ENCODE measurements at places on chromosomes 3 and 15. TPM values are rescaled to one million over a fixed set of nuclear protein-coding genes. Genes with fewer than 3 reads are reported as not detected.

Gene RARB
- 10.3 TPM for total RNA-seq

Gene PLA2G4D
- total RNA-seq = not detected

Gene RHOV
- 4.2 TPM for total RNA-seq

Gene SPTSSB
- not detected for total RNA-seq

Gene NMD3
- 47.9 TPM for total RNA-seq

Gene CCR4
- 0.04 TPM for total RNA-seq

Gene NR1I2
- total RNA-seq = not detected

Gene A4GNT
- total RNA-seq = not detected

Gene TAGLN3
- total RNA-seq = not detected

Gene C3orf49
- total RNA-seq = not detected

Gene SAMD7
- not detected for total RNA-seq

Gene NLGN1
- total RNA-seq = not detected

Gene SPINK8
- not detected for total RNA-seq

Gene PLA2G4F
- total RNA-seq = not detected

Gene RFT1
- total RNA-seq = 27.9 TPM

Gene IQCH
- total RNA-seq = 1.8 TPM

Gene STRA6
- total RNA-seq = 69.6 TPM

Gene CFAP91
- 0.31 TPM for total RNA-seq

Gene CORO2B
- total RNA-seq = 4.1 TPM

Gene MST1R
- total RNA-seq = 8.3 TPM

Gene HHATL
- not detected for total RNA-seq

Gene TMPRSS7
- total RNA-seq = 0.08 TPM

Gene AP3B2
- 1.0 TPM for total RNA-seq

Data from A549 treated with Mapracorat at 1 μM for 4 hours (cell line).